ENCODE measurements at places on chromosomes 3 and 15.

DNA sequence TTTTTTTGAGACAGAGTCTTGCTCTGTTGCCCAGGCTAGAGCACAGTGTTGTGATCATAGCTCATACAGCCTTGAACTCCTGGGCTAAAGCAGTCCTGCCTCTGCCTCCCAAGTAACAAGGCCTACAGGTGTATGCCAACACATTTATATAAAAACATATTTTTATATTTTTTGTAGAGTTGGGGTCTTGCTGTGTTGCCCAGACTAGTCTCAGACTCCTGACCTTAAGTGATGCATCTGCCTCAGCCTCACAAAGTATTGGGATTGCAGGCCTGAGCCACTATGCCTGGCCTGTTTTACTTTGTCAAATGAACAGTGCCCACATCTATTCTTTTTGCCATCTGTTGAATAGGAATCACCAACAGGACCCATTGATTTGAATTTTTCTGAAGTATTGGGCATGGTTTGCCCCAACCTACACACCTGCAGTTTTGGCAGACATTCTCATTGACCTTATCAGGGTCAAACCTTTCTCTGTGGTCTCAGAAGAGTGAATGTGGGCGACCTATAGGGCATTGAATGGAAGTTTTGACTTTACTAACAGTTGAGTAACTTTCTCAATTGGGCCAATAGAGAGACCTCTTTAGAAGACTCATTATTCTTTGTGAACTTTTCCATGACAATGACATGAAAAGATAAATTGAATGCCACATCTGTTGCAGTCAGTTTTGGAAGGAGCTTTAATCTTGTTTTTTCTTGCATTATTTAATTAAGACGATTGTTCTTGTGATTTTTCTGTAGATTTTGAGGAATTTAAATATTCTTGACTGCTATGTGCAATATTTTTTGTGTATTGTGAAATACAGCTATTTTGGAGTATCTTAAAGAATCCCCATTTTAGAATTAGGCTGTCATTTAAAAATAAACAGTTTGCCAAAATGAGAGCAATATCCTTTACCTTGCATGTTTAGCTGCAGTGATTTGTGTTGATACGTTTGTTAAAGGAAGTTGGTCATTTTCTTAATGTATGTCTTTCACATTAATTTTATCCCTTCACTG lies 2.7 kb downstream of the IREB2 start:
- peak; percentile 17 for DNase-seq

DNA sequence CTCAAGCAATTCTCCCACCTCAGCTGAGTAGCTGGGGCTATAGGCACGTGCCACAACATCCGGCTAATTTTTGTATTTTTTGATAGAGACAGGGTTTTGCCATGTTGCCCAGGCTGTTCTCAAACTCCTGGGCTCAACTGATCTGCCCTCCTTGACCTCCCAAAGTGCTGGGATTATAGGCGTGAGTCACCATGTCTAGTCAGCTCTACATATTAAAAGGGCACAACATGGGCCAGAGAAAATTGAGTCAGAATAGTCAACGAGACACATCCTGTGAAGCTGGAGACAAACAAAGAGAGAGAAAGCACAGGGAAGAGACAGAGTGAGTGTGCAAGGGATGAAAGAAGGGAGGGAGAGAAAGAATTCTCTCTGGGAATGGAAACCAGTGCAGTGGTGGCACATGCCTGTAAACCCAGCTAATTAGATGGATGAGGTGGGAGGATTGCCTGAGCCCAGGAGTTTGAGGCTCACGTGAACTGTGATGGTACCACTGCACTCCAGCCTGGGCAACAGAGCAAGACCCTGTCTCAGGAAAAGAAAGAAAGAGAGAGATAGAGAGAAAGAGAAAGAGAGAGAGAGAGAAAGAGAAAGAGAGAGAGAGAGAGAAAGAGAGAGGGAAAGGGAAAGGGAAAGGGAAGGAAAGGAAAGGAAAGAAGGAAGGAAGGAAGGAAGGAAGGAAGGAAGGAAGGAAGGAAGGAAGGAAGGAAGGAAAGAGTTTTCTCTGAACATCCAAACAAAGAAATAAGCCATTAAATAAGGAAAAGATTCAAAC lies 107.2 kb upstream of the SLC25A36 start:
- DNase-seq = no peak

DNA sequence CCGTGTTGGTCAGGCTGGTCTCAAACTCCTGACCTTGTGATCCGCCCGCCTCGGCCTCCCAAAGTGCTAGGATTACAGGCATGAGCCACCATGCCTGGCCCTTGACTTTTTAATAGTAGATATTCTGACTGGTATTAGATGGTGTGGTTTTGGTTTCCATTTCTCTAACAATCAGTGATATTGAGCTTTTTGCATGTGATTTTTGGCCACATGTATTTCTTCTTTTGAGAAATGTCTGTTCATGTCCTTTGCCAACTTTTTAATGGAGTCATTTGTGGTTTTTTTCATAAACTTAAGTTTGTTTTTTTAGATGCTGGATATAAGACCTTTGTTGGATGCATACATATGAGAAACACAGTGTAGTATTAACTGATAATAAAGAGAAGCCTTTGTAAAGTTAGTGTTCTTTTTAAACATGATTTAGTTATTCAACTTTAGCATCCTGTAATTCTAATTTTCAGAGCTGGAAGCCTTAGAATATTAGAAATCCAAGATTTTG lies 280.8 kb downstream of the RBMS3 start:
- no peak for DNase-seq

- no peak for DNase-seq
Measured at GRCh38 chr3:132198516-132198915, 118.7 kb upstream of the ACP3 start.

DNA sequence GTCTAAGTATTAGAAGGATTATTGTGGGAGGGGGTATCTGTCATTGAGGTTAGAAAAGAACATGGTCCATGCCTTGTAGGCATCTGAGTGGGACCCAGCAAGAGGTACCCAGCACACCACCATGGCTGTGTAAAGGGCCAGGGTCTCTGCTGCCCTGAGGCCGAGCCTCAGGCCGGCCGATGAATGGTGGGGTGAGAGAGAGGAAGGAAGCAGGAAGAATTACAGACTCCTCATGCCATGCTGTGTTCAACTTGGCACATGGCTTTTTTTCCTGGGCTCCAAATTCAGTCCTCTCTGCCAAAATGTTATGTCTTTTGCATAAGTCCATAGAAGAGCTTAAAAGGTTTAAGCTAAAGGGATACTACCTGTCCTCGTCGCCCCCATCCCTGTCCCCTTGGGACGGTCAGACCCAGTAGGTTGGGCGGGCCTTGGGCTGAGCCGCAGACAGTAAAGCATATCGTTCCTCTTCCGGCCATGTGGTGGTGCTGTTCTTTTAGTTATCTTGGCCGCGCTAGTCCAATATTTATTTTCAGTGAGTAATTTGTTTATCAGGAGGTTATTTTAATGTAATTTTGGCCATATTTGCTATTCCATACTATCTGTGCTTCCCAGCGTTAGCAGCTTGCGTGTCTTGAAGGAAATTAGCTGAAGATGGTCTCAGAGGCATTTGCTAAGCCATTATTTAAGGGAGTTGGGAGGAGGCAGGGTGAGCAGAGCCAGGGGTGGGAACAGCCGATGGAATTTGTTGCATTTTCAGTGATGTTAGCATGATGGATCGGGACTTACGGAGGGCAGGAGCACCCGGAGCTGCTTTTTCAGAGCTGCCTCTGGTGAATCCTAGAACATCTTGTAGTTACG lies 152.4 kb downstream of the AGBL1 start:
- DNase-seq = peak; percentile 24

GRCh38 chr3:32109256-32109655 lies 2.8 kb downstream of the GPD1L start:
- DNase-seq = no peak

DNA sequence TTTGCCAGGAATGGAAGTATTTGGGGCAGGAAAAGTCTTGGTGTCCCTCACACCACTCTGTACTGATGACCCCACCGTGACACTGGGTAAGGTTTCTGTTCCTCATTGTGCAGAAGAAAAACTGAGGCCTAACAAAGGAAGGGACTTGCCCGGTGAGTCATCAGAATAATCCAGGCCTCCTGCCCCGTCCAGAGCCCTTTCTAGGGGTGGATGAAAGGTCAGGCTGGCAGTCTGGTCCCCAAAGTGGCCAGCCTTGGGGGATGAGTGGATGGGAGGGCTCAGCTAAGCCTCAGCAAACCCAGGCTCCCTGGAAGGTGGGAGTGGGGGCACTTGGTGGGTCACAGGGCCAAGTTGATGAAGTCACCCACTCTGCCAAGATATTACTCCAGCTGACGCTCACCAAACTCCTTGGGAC lies 2.3 kb upstream of the DNAH1 start:
- DNase-seq = peak; percentile 22

DNA sequence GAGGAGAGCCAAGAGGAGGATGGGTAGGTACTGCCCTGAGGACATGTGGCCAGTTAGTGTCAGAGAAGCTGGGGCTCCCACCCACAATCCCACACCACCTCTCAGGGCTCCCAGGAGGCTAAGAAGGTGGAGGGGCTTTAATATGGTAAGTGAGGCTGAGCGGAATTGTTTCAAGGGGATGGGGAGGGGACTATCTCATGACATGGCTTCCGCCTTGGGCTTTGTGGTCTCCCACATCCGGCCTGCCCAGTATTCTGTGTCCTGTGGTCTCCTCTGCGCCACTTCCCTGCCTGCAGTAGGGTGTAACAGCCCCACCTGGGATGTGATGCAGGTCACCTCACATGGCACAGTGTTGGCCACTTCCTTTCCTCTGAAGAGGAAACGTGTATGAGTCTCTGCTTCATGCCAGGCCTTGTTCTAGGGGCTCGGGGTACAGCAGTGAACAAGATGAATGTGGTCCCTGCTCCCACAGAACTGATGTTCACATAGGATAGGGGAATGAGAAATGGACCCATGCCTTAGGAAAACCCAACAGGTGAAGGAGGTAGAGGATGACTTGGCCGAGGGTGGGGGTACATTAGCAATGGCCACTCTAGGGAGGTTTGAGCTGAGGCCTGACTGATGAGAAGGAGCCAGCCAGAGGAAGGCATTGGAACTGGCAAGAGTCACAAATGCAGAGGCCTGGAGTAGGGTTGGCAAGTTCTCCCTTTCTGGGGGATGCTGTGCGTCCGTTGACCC lies 3.2 kb downstream of the NEIL1 start:
- DNase-seq = peak; percentile 83

DNA sequence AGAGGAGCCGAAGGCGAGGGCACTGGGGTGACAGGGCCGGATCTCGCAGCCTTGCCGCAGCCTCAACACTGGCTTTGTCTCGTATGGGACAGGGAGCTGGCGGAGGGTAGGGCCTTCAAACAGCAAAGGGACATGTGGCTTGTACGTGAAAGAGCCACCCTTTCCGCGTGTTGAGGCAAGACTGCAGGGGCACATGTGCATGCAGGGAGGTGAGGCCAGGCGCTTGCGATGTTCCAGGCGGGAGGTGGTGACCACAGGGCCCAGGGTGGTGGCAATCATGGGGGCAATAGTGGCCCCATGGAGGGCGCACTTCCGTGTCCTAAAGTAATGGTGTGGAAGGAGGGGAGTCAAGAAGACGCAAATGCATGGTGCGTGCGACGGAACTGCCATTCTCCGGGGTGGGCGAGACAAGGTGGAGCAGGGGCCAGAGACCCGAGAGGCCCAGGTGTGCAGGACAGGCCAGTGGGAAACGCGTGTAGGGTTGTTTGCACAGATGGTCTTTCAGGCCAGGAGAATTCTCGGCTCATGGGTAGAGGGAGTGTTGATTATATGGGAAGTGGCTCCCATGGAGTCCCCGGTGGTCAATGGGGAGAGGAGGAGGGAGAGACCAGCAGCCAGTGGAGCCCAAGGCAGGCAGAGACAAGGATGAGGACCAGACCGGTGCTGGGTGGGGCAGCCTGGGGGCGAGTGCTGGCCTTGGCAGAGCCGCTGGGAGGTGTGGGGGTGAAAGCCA lies 45.8 kb upstream of the PCSK6 start:
- no peak for DNase-seq

GRCh38 chr3:16449369-16449768 lies 64.1 kb downstream of the RFTN1 start:
- no peak for DNase-seq

DNA sequence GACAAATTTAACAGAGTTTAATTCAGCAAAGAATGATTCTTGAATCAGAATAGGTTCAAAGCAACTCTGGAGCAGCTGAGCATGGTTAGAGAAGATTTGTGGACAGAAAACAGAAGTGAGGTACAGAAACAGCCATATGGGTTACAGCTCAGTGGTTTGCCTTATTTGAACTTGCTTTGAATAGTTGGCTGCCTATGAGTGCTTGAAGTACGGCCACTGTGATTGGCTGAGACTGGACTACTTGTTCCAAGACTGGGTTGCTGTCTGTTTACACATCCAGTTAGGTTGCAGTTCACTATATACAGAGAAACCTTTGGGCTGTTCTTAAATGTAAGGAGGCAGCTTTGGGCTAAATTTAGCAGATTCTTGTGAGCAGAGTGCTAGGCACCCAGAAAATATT lies 79.4 kb upstream of the CADPS start:
- DNase-seq = no peak

Data from activated naive CD8-positive, alpha-beta T cell treated with anti-CD3 and anti-CD28 coated beads, Interleukin-2, amount 50 U/mL, for 24 hours (primary cell).